GM12878 (cell line): ENCODE measurements at places on chromosomes 12 and 14.

DNA sequence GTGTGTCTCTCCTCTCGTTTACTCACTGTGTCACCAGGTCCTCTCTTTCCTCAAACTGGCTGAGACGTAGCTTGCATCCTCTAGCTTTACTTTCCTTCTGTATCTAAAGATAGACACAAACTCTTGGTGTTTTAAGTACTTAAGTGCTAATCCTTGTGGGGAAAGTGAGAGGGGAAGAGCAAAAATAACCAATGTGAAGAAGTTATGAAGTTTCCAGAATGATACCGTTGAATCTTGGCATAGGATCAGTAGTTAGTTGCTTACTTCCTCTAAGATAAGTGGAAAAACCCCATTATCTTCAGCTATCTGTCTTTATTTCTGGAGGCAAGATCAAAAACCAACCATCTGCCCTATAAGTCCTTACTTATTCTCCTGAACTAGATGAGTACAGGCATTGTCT, 10.6 kb downstream of the FAR2 start:
- DNase-seq: no peak

DNA sequence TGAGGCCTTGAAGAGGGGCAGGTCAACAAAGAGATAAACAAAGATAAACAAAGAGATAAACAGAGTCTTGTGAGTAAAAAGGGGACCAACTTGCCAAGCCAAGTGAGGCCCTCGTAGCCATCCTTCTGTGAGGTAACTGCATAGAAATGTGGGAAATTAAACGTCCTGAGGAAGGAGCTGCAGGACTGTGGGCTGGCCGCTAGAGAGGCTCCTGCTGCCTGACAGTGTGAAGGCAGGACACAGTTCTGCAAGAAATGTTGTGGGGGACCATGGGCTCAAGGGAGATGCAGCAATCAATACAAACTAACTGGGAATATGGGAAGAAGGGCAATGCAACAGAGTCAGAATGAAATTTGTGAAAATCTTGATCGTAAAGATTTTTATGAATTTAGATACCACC, 91.9 kb downstream of the SLC8A3 start:
- DNase-seq: no peak

DNA sequence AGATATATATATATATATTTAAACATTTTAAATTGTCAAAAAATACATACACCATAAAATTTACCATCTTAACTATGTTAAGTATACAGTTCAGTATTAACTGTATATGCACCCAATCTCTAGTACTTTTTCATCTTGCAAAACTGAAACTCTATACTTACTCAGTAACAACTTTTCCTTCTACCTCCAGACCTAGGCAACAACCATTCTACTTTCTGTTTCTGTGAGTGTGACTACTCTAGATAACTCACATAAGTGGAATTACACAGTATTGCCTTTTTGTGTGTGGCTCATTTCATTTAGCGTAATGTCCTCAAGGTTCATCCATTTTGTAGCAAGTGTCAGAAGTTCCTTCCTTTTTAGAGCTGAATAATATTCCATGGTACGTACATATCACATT, 8.2 kb downstream of the FAM234B start:
- DNase-seq: no peak

DNA sequence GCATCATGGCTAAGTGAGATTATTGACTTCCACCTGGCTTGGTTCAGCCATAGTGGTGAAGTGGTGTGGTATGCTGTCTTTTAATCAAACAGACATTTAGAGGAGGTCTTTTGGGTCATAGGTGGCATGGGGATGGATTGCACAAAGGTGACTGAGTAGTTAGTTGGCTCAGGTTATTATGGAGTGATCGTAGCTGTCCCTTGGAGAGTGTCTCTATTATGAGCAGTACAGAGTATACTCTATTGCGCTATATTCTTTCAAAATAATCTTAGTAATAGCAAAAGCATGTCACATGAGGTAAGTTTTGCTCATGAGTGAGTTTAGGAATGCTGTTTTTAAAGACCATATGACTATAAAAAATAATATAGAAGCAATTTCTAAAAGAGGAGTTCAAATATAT, 60.4 kb downstream of the RASSF8 start:
- no peak for DNase-seq

GRCh38 chr14:103132381-103133209, 9.3 kb downstream of the TNFAIP2 start:
- DNase-seq: no peak

GRCh38 chr14:101598571-101599233, 37.4 kb downstream of the DIO3 start:
- no peak for DNase-seq

GRCh38 chr12:85279449-85280164, 413 bp upstream of the ALX1 start:
- no peak for DNase-seq

GRCh38 chr14:38001501-38001900, 206.2 kb upstream of the SSTR1 start:
- no peak for DNase-seq

DNA sequence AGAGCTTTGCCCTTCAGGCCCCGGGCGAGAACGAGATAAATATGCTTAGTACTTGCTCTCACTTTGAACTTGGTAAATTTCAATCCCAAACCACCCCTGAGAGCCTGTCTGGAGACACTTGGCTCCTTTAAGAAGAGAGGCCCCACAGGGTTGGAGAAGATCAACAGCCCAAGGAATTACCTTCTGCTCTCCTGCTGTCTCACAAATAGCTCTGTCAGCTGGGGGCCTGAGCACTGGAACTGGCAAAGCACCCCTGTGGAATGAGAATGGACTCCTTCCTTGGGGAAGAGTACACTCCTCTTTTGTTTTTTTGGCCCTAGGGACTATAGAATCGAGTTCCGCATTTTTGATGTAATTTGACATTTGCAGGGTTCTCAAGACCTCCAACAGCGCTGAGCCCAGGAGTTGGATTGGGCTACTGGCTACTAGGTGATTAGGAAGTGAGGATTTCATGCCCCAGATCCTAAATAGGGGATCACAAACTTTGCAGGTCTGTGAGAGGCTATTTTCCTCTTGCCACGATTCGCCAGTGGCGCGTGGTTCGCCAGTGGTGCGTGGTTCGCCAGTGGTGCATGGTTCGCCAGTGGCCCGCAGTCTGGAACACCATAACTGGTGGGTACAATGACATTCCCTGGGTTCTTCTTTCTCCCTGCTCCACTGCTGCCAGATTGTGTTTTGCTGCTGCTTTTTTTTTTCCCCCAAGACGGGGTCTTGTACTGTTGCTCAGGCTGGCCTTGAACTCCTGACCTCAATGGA, 17.8 kb upstream of the MEG3 start:
- no peak for DNase-seq

DNA sequence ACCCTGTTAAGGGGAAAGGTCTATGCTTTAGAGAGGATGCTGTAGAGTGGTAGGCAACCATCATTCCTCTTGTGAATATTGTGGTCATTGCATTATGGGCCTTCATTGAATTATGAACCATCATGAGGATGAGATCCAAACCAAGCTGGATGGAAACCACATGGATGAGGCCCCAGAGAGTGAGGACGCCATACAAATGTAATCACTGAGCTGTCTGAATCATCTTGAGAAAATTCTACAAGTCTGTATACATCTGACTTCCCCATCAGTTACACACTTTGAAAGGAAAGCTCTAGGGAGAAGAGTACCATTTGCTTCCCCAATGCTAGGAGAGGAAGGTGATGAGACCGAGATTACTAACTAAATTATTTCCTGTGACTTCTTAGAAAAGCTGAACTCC, 172.9 kb downstream of the CACNA1C start:
- no peak for DNase-seq

DNA sequence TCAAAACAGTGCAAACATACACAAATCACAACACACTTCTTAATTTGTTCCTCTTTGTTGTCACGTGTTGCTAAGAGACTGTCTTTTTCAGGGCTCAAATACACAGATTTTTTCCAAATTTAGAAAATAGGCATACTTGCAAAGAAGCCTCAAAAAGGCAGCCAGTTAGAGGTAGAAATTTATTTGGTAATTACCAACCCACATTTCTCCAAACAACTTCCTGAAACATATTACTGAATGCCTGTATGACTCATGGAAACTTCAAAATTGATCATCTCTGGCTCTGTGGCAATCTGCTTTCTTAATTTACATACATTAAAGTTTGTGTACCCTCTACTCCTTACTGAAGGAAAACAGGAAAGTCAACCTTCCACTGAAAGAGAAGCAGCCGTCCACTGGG, 36.4 kb downstream of the PPM1H start:
- DNase-seq: no peak

- no peak for DNase-seq
These were observed 121.9 kb downstream of the ADGRD1 start for GRCh38 chr12:131075611-131076010.
